ENCODE measurements at places on chromosomes 2 and 18. TPM values are rescaled to one million over a fixed set of nuclear protein-coding genes. Genes with fewer than 3 reads are reported as not detected.

DOK6 gene
- 0.83 TPM for total RNA-seq

TP53I3 gene
- total RNA-seq, result 207 TPM

CTDP1 gene
- total RNA-seq, result 20.7 TPM

FBXO41 gene
- 2.9 TPM for total RNA-seq

CHRND gene
- total RNA-seq, result not detected

FKBP1B gene
- total RNA-seq, result 16.3 TPM

LRRTM1 gene
- not detected for total RNA-seq

STK11IP gene
- 62.6 TPM for total RNA-seq

DNA sequence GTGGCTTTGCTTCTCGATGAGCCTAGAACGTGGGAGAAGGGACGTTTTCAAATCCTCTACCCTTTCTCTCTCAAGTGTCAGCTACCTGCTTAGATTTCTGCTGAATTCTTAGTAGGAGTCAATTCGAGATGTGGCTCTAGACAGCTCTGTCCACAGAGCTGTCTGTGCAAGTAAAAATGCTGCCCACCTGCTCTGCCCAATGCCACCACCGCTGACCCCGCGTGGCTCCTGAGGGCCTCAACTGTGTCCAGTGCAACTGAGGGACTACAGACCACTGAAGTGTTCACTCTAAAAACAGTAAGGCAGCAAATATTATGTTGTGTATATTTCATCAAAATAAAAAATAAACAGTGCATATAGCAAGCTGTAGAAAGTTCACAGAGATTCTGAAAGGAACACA lies 266.3 kb downstream of the ZNF516 start:
- DNase-seq, result no peak

DNA sequence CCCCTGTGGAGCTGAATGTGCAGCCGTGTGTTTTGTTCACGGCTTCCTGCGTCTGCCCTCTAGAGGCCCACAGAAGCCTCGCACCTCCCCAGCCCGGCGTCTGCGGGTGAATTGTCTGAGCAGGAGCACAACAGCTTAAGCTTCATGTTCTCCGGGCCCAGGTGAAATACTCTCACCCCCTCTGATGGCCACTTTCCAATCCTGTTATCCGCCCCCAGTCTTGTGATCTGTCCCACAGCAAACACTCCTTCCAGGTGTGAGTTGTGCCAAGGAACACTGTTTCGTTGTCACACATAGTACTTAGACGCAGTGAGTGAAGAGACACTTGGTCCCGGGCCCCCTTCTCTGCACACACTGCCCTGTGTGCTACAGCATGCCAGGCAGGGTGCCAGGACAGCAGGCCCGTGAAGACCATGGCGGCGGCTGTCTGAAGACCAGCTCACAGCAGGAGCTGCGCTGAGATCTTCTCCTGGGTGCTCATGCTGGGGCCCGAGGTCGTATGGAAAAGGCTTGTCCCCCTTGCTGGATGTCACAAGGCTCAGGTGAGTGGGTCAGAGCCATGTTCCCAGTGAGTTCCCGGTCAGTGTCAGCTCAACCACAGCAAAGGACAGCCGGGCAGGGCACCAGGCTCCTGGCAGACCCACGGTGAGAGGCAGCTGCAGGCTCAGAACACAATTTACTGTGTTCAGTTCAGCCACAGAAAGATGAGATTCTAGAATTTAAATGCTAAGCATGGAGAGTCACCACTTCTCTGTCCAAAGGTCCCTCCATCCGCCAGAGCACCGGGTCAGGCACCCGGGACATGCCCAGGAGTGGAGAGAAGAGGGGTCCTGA lies 6.8 kb upstream of the PXDN start:
- DNase-seq, result no peak

GRCh38 chr2:150584081-150584480 lies 96.6 kb upstream of the RND3 start:
- DNase-seq, result no peak

DNA sequence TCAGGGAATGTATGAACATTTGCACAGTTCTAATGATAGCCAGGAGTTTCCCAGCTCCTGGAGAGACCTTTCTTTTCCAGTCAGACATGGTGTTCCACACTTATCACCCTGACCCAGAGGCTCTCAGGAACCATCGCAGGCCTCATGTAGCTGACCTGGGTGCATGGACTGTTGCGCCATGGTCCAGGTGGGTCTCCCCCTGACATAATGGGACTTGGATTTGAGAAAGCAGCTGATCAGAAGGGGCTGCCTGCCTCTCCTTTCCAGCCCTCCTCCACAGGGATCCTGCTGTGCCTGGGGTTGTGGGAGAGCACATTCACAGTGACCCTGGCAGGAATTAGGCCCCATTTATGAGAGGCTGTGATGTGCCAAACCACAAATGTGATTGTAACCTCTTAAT lies 133.4 kb upstream of the ALPP start:
- no peak for DNase-seq

DNA sequence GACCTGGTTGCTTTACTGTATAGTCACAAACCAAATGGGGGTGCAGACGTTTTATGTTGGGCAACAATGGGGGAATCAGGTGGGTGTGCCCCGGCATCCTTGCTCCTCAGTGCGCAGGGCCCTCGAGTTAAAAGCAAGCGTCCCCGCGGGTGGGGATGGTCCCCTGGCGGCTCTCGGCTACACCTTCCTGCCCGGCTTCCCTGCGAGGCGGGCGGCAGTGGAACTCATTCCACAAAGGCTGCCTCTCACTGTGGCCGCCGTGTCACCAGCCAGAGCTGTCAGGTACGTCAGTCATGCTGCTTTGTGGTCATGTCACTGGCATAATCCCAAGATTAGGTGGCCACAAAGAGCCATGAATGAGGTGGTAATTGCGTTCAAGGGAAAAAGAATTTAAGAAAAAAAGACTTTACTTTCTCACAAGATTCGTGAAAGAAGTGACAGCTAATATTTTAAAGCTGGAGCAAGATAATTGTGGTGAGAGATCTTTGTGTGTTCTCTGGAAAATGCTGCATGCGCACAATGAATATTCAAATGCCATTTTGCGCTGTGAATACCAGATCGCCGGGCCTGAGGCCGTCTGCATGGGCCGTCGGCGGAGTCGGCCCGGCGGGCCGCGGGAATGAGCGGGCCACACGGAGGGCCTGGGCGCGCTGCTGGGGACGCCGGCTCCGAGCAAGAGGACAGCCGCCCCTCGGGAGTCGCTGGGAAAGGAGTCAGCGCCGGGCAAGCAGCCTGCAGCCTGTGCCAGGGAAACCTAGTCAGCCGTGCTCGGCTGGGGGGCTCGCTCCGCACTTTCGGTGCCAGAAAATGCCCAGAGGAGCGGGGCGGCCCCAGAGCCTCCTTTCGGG lies 82.3 kb upstream of the LDLRAD4 start:
- peak; percentile 26 for DNase-seq

- peak; percentile 55 for DNase-seq
Observed at GRCh38 chr2:160652236-160652635, 158.6 kb upstream of the RBMS1 start.

DNA sequence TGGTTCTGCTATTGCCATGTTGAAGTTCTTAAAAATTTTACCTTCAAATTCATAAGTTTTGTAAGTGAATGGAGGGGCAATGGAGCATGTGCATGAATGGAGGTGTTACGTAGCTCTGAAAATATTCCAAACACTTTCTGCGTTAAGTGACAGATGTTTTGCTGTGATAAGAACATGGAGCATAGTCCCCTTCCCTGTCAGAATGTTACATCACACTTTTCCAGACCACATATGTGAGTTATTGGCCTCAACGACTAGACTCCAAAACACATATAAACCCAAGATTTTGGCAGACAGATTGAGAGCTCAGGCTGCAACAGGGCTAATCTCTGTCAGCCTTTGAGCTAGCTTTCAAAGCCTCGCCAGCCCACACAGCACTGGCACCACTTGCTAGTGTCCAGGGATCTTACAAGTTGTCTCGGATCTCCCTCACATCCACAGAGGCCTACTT lies 27.2 kb upstream of the MFSD6 start:
- DNase-seq, result no peak

GRCh38 chr2:12821656-12822055 lies 104.9 kb downstream of the TRIB2 start:
- DNase-seq, result no peak

DNA sequence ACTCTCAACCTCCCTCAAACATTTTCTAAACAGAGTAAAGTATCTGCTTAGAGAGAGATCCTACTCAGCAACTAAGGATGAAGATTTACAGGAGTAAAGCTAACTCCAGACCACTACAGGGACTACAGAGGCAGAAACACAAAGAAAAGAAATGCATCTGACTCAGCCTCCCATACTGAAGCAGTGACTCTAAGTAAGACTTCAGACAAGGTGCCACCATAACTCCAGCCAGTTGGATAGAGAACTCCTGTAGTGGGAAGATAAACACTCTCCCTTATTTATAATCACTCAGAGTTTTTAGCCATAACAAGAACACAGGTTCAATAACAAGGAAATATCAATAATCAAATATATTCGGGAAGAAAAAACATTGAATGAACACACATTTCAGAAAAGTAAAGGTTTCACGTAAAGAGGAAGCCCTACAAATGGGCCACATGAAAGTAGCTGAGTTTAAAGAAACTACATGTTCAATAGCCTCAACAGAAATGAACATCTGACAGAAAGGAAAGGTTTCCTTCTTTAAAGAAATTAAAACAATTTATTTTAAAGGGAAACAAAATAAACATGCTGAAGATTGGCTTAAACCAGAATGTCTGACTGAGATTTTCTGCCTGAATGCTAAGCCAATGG lies 519.9 kb downstream of the KCNJ3 start:
- no peak for DNase-seq

GRCh38 chr2:42835577-42836371 lies 43.4 kb upstream of the HAAO start:
- DNase-seq, result peak; percentile 15

- DNase-seq, result no peak
Observed at GRCh38 chr2:210844016-210844415, 287.6 kb downstream of the CPS1 start.

GRCh38 chr2:173963323-173963816 lies 1.8 kb downstream of the SP3 start:
- no peak for DNase-seq

DNA sequence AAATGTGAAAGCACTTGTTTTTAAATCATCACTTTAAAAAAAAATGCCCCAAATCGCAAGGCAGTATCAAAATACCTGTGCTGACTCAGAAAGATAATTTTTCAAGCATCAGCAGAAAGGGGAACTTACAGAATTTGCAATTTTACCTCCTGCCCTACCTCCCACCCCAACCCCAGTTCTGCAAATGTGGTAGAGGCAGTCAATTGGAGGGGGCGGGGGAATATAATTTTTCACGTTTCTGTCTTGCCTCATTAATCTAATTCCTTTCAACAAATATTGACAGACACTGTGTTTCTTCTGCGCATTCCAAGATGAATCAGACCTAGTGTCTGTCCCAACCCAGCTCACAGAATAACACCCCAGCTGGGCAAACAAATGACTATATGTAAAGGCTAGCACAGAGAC lies 76.8 kb downstream of the ALPK2 start:
- DNase-seq, result no peak

- DNase-seq, result no peak
Observed at GRCh38 chr2:74076074-74076470, 71.6 kb downstream of the BOLA3 start.

DNA sequence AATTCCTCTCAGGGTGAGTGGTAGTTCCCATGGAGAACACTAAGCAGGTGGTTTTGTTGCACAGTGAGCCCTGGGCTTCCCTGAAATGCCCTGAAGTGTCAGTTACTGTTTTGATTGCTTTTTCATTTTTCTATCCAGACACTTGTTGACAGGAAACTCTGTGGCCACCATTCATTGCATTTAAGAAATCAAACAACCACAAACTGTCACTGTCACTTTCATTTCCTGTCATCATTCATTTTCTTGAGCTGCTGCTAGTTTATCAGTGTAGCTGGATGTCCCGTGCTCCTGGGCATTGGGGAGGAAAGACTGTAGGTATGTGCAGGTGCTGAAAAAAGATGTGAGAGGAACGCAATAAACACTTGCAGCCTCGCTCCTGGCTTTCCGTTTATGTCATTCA lies 891.6 kb upstream of the ZEB2 start:
- DNase-seq, result peak; percentile 65

GRCh38 chr18:60053747-60054304 lies 154.0 kb downstream of the PMAIP1 start:
- peak; percentile 55 for DNase-seq

DNA sequence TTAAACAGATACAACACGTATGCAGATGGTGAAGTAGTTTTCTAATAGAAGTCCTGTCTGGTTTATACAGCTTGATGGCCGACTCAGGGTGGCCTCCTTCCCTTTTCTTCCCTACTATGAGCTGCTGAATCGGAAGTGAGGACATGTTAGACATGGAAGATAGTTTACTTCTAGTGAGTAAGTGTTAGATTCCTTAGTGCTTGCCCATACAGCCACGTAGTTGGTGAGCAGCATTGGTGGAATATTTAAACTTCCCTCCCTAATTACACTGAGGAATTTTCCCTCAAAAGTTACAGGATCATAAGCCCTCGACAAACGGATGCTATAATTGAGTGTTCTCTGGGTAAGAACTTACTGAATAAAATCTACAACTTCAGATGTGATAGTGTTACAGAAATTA lies 52.1 kb downstream of the RHBDD1 start:
- DNase-seq, result no peak

GRCh38 chr2:116162395-116162794 lies 1652.1 kb upstream of the DDX18 start:
- DNase-seq, result no peak

GRCh38 chr2:82837588-82838304 lies 1621.3 kb downstream of the SUCLG1 start:
- DNase-seq, result no peak

- DNase-seq, result no peak
Observed at GRCh38 chr18:35106013-35106844, 65.0 kb downstream of the MAPRE2 start.

DNA sequence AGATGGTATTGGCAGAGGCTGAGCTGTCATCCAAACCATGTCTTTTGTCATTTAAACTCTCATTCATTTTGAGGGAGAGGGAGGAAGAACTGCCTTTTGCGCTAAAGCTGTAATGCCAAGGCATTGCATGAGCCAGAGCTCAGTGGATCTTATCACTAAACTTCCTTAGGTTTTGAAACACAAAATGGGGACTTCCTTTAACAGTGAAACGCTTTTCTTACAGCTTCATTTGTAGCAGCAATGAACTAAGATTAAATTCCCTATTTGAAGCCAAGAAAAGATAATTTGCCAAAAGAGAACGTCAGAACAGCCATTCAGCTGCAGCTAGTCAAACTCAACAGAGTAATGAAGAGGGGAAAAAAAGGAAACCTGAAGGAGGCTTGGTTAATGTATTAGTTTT lies 143.5 kb upstream of the MMADHC start:
- DNase-seq, result no peak

- DNase-seq, result no peak
Observed at GRCh38 chr2:85952196-85952734, 63.5 kb upstream of the ST3GAL5 start.
